ENCODE measurements at places on chromosomes 11 and 22. TPM values are rescaled to one million over a fixed set of nuclear protein-coding genes. Genes with fewer than 3 reads are reported as not detected.
A peak's percentile ranks its signal among the peaks of the same experiment; 100 is the strongest.

The KCNE3 gene
- not detected for total RNA-seq

The DCHS1 gene
- total RNA-seq, result 0.80 TPM

The LRRC10B gene
- total RNA-seq, result not detected

The TSKU gene
- total RNA-seq, result 3.8 TPM

The TPST2 gene
- total RNA-seq, result 31.2 TPM

The PRR5L gene
- total RNA-seq, result 42.7 TPM

The ART1 gene
- total RNA-seq, result not detected

The RFPL2 gene
- 0.52 TPM for total RNA-seq

The THY1 gene
- 5.4 TPM for total RNA-seq

The MS4A6E gene
- not detected for total RNA-seq

The SOX10 gene
- not detected for total RNA-seq

The PHLDB1 gene
- 2.0 TPM for total RNA-seq

The CATSPERZ gene
- not detected for total RNA-seq

The POU2AF3 gene
- total RNA-seq, result not detected

GRCh38 chr22:40758390-40758789 is 60.8 kb downstream of the SLC25A17 start:
- H3K27ac ChIP-seq, result no peak overlapping the region
- H3K27me3 ChIP-seq, result no peaks in the 10 kb centered on the region
- no peak overlapping the region for H3K4me3 ChIP-seq
- no peaks in the 10 kb centered on the region for H3K36me3 ChIP-seq
- no peaks in the 10 kb centered on the region for H3K4me1 ChIP-seq
- no peak for DNase-seq

DNA sequence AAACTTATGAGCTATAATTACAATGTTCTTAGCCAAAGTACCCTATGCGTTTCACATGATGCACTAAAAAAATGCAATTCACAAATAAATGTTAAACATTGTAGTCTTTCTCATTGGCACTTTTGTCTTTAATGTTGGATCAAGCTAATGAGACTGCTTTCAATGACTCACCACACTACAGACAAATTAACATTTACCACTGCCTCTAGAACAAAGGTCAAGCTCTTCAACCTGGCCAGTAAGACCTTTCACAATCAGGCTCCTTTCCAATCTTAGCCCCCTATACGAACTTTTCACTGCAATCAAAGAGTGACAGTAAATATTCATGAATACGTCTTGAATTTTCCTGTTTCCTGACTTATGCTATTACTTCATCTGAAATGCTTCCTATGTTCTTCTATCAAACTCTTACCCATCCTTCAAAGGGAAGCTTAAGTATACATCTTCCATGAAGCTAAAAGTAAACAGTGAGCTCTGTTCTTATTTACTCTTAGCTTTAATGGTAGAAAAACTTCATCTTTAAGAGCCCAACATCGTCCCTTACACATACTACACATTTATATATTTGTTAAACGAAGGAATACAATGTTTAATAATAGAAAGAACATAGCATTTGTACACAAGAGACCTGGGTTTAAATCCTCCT is 326.6 kb upstream of the PITPNB start:
- H3K4me3 ChIP-seq, result no peak overlapping the region
- no peaks in the 10 kb centered on the region for H3K36me3 ChIP-seq
- peaks cover 10% of the 10 kb centered on the region for H3K27me3 ChIP-seq
- no peak overlapping the region for H3K27ac ChIP-seq
- no peak for DNase-seq
- H3K4me1 ChIP-seq, result no peaks in the 10 kb centered on the region

DNA sequence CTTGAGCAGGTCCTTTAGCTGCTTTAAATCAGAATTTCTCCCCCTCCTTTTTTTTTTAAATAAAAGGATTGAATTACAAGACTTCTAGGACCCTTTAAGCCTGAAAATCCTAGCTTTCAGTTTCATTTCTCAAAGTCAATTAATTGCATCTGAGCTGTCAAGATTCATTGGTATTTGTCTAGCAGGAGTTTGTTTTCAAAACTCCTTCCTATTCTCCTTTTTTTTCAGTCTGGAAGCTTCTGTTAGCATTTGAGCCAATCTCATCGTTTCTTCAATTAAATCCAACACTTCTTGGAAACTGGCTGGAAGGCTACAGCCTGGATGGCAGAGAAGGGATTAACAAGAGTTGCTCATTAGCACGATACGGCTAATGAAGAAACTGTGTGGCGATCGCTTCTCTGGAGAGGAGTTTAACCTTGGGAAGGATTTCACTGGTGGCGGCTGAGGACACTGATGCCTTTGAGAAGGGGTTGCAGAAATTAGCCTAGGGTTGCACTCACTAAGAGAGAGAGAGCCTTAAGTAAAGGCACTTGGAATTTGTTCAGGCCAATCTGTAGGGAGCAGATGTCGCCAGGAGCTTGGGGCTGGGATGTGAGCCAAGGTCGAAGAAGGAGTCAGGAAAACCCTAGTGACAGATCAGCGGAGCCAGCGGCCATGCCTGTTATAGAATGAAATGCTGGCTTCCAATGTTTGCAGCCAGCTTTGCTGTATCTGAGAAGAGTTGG is 43.8 kb upstream of the API5 start:
- no peaks in the 10 kb centered on the region for H3K36me3 ChIP-seq
- no peak overlapping the region for H3K27ac ChIP-seq
- DNase-seq, result no peak
- peaks cover 2% of the 10 kb centered on the region for H3K27me3 ChIP-seq
- H3K4me1 ChIP-seq, result no peaks in the 10 kb centered on the region
- H3K4me3 ChIP-seq, result no peak overlapping the region

- H3K4me3 ChIP-seq, result no peak overlapping the region
- no peaks in the 10 kb centered on the region for H3K4me1 ChIP-seq
- H3K27me3 ChIP-seq, result peaks cover 7% of the 10 kb centered on the region
- no peaks in the 10 kb centered on the region for H3K36me3 ChIP-seq
- DNase-seq, result no peak
These were observed 28.6 kb upstream of the APOL5 start for GRCh38 chr22:35688913-35689675.

DNA sequence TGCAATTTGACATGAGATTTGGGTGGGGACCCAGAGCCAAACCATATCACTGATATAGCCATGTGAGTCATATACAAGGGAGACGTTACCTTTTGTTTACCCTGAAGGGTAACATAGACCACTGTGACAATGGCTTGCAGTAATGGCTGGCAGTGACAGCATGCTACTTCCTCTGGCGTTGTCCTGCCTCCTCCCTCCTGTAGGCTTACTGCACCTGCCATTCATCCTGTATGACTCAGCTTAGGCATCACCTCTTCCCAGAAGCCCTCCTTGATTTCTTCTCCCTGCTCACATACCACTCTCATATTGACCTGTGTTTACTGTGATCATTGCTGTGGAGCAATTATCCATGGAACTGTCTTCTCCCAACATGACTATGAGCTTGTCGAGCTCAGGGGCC is 12.0 kb upstream of the PVALB start:
- H3K27me3 ChIP-seq, result peaks cover 6% of the 10 kb centered on the region
- no peak overlapping the region for H3K4me3 ChIP-seq
- H3K4me1 ChIP-seq, result peaks cover 26% of the 10 kb centered on the region
- no peak overlapping the region for H3K27ac ChIP-seq

DNA sequence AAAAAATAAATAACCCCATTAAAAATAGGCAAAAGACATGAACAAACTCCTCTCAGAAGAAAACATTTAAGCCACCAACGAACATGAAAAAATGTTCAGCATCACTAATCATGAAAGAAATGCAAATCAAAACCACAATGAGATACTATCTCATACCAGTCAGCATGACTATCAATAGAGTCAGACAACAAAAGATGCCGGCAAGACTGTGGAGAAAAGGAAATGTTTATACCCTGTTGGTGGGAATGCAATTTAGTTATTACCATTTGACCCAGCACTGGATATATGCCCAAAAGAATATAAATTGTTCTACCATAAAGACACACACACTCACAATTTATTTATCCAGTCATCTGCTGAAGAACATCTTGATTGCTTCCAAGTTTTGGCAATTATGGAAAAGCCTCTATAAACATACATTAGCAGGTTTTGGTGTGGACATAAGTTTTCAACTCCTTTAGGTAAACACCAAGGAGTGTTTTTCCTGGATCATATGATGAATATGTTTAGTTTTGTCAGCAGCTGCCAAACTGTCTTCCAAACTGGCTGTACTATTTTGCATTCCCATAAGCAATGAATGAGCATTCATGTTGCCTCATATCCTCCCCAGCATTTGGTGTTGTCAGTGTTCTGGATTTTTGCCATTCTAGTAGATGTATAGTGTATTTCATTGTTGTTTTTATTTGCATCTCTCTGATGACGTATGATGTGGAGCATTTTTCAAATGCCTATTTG is 28.0 kb downstream of the OR8D1 start:
- H3K4me3 ChIP-seq, result no peak overlapping the region
- no peaks in the 10 kb centered on the region for H3K36me3 ChIP-seq
- peaks cover 2% of the 10 kb centered on the region for H3K27me3 ChIP-seq
- no peaks in the 10 kb centered on the region for H3K4me1 ChIP-seq
- no peak overlapping the region for H3K27ac ChIP-seq

DNA sequence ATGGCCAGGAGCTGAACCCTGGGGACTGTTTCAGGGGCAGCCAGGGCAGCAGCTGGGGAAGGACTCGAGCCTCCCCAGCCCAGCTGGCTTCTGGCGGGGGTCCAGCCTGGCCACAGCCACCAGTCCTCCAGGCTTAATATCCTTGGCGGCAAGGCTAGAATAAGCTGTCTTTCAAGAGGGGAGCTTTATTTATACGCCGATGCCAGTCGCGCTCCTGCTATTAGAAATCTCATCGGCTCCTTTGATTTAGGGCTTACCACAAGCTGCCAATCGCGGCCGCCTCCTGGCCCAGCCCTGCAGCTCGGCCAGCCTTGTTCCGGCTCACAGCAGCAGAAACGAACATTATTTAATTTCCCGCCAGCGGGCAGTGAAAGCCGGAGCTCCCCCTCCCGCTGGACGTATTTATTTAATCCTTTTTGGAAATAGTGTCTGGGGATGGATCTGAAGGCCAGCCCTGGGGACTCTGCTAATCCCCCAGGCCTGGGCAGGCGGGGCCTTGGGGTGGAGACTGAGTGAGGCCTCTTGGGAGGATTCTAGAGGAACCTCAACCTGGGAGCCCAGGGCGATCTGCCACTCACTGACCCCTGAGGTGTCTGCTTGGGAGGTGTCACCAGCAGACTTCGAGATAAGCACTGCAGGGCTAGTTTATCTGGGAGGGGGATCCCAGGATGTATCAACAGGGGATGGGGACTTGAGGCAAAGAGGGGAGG is 363.1 kb downstream of the MN1 start:
- H3K27me3 ChIP-seq, result peaks cover 2% of the 10 kb centered on the region
- H3K4me1 ChIP-seq, result no peaks in the 10 kb centered on the region
- no peak overlapping the region for H3K27ac ChIP-seq
- H3K4me3 ChIP-seq, result no peak overlapping the region
- H3K36me3 ChIP-seq, result no peaks in the 10 kb centered on the region

DNA sequence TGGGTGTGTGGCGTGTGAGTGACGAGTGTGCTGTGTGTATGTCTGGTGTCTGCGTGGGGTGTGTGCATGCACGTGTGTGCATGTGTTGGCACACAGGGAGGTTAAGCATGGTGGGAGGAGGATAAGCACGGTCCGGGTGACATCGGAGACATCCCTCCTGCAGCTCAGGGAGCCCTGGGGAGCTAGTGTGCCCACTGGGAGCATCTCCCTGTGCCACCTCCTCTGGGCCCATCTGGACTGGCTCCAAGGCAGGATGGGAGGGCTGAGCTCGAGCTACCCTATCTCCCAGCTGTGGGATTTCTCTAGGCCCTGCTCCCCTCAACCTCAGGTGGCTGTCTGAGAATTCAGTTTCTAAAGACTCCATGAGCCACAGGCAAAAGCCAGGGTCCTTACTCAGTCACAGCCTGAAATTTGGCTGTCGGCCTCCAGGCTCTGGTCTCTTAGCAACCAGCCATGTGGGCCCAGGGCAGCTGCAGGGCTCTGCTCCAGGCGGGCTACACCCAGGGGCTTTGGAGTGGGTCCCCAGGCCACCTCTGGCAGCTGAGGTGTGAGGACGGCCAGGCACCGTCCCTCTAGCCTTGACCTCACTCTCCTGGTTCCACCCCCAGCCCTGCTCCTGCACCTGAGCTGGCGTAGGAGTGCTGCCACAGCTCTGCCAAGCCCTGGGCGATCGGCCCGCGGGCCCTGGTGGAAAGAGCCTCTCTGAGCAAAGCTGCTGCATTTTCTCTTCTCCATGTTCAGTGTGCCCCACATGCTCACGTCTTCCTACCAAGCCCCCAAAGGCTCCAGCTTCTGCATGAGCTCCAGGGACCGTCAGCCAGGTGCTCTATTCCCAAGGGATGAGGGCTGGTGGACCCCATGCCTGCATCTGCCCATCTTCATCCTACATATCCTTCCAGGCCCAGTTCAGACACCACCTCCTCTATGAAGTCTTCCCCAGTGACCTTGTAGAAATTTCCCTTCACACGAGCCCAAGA is 39.7 kb downstream of the RTL6 start:
- peaks cover 46% of the 10 kb centered on the region for H3K4me1 ChIP-seq
- no peak for DNase-seq

DNA sequence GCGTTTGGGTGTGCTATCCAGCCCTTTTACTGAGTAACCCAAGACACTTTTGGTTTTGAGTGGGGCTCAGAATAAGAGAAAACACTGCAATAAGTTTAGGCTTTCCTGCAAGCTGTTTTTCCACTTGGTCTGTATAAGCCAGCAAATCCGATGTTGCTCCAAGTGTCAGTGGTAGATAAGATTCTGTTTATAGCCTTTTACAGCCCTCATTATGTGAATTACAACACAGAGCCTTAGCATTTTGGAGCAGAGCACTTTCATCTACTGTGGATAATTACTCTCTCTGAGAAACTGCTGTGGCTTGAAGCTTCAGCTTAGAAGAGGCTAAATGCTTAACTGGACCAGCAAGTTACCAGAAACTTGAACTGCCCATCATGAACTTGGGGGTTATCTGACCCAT is 601.1 kb downstream of the JRKL start:
- H3K27me3 ChIP-seq, result no peaks in the 10 kb centered on the region
- H3K4me3 ChIP-seq, result no peak overlapping the region

- H3K27ac ChIP-seq, result peak overlapping the region; percentile 97
- peak overlapping the region; percentile 98 for H3K4me3 ChIP-seq
- peaks cover 41% of the 10 kb centered on the region for H3K36me3 ChIP-seq
- peaks cover 43% of the 10 kb centered on the region for H3K4me1 ChIP-seq
- DNase-seq, result peak; percentile 74
- H3K27me3 ChIP-seq, result no peaks in the 10 kb centered on the region
These were observed 617 bp downstream of the CSKMT start for GRCh38 chr11:62665599-62666258.

- H3K27me3 ChIP-seq, result no peaks in the 10 kb centered on the region
- H3K27ac ChIP-seq, result no peak overlapping the region
- H3K4me1 ChIP-seq, result peaks cover 15% of the 10 kb centered on the region
- H3K4me3 ChIP-seq, result no peak overlapping the region
These were observed 4.9 kb upstream of the MICAL2 start for GRCh38 chr11:12105471-12105870.

- no peaks in the 10 kb centered on the region for H3K4me1 ChIP-seq
- H3K36me3 ChIP-seq, result peaks cover 15% of the 10 kb centered on the region
- no peaks in the 10 kb centered on the region for H3K27me3 ChIP-seq
- no peak overlapping the region for H3K4me3 ChIP-seq
These were observed 16.2 kb downstream of the ATG13 start for GRCh38 chr11:46633291-46634217.

- no peak overlapping the region for H3K4me3 ChIP-seq
- no peaks in the 10 kb centered on the region for H3K36me3 ChIP-seq
- no peak for DNase-seq
- H3K27ac ChIP-seq, result no peak overlapping the region
- no peaks in the 10 kb centered on the region for H3K4me1 ChIP-seq
These were observed 328.1 kb upstream of the PITPNB start for GRCh38 chr22:28247136-28247535.

- H3K4me1 ChIP-seq, result peaks cover 9% of the 10 kb centered on the region
- H3K36me3 ChIP-seq, result no peaks in the 10 kb centered on the region
- DNase-seq, result no peak
- no peak overlapping the region for H3K27ac ChIP-seq
These were observed 100.2 kb upstream of the SESN3 start for GRCh38 chr11:95331161-95331560.

Measured in activated CD4-positive, alpha-beta memory T cell treated with anti-CD3 and anti-CD28 coated beads for 36 hours (primary cell).